ENCODE measurements at places on chromosomes 3 and 15.

DNA sequence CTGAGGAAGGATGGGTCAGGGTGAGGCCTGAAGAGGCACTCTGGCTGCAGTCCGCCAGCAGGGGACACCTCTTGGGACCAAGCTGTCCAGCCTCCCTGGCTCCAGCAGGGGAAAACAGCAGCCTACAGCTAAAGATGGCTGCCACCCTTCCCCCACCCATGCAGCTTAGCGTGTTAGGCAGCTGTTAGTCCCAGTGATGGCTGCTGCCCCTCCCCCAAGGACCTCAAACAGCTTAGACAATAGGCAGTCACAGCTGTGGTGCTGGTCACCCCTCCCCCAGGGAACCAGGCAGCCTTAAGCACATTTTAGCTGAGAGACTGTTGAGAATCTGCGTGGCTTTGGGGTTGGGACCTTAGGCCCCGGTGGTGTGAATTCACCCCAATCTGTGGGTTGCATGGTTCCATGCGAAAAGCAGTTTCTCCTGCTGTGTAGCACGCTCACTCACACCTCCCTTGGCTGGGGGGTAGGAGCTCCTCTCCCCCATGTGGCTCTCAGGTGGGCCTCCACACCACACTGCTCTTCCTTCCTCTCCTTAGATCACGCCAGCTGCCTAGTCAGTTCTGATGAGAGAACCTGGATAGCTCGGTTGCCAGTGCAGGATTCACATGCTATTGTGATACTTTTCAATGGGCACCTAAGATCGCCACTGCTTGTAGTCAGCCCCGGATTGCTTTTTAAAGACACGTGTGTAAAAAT is 140.5 kb upstream of the CADPS start:
- DNase-seq, result no peak

- no peak for DNase-seq
Observed at GRCh38 chr15:39181056-39181747, 399.7 kb upstream of the THBS1 start.

GRCh38 chr15:99578809-99579208 is 13.0 kb downstream of the MEF2A start:
- no peak for DNase-seq

GRCh38 chr15:98083203-98083910 is 122.9 kb downstream of the ARRDC4 start:
- no peak for DNase-seq

DNA sequence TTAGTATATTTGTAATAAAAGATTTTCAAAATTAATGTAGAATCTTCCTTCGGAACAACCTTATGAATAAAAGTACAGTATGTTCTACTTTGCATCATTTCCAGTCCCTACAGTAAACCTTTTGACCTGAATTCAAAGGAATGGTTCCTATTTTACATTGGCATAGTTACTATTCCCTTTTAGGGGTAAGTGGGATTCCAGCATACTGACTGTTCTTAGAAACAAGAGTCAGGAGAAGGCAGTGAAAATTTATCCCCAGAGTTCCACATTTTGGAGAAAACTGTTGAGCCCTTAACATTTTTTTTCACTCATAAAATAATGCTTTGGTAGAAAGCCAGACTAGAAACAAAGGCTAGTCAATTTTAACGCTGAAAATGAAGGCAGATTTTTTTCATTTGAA is 78.1 kb downstream of the P3H2 start:
- DNase-seq, result no peak

DNA sequence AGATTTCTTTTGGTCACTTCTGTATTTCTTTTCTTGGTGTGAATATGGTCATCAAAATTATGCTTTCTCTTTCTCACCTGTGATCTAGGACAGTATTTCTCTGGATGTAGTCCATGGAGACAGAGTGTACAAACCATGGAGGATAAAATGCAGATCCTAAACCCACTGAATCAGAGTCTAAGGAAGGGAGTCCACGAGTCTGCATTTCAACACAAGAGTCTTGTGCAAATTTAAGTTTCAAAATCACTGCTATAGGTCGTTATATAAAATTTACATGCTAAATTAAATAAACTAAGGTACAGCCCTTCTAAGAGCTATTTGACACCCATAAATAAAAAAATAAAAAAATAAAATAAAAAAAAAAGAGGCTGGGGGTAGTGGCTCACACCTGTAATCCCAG is 17.3 kb upstream of the UBE2E2 start:
- no peak for DNase-seq

DNA sequence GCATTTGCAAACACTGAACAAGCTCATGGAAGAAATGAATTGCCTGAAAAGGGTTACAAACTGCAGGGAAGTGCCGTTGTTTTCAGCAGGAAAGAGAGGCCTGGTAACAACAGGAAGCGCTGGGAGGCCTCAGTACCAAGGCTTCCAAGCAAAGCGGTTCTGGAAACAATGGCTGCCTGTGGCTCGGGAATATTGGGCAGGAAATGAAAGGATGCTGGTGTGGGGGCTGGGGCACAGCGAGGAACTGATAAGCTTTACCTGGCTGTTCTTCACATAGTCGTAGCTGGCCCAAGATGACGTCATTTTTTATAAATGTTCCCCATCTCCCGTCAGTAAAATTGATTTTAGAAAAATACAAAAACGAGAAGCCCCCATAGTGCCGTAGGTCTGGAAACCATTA is 55.9 kb downstream of the ARHGAP31 start:
- DNase-seq, result no peak

DNA sequence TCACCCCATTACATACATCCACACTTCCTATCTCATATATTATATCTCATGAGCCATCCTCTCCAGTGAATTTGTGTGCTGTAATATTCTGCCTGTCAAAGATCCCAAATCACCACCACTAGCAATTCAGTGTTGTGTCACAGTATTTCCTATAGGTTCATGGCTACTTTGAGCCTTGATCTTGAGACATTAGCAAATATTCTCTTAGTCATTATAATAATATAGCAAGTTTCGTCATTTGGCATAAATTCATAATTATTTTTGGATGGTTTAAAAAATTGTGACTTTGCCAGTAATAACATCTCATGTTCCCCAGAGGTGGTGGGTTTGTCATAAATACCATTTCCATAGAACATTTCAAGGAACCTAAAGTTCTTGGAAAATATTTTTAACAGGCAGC is 47.7 kb downstream of the CMSS1 start:
- DNase-seq, result peak; percentile 43

DNA sequence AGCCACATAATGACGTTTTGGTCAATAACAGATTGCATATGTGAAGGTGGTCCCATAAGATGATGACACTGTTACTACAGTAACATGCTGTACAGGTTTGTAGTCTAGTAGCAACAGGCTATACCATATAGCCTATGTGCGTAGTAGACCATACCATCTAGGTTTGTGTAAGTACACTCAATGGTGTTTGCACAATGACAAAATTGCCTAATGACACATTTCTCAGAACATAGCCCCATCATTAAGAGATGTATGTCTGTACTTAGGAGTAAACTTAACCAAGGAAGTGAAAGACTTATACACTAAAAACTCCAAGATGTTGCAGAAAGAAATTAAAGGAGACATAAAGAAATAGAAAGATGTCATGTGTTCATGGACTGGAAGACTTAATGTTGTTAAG is 66.2 kb downstream of the RPLP1 start:
- no peak for DNase-seq

GRCh38 chr3:126468028-126468891 is 7.4 kb downstream of the ZXDC start:
- no peak for DNase-seq

DNA sequence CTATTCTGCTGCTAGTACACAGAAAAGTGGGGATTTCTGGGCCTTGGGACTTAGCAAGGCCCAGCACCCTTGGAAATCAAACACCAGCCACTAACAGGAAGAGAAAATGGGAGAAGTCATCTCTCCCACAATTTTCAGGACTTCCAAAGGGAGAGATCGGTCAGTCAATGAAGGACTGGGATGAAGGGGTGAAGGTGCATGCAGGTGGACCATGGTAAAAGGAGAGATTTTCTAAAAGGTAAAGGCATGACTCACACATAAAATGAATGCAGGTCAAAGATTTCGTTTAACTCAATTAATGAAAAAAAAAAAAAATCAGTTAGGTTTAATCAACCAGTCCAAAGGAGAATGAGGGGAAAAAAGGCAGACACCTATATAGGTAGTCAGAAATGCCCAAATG is 176.4 kb upstream of the PROK2 start:
- DNase-seq, result no peak

DNA sequence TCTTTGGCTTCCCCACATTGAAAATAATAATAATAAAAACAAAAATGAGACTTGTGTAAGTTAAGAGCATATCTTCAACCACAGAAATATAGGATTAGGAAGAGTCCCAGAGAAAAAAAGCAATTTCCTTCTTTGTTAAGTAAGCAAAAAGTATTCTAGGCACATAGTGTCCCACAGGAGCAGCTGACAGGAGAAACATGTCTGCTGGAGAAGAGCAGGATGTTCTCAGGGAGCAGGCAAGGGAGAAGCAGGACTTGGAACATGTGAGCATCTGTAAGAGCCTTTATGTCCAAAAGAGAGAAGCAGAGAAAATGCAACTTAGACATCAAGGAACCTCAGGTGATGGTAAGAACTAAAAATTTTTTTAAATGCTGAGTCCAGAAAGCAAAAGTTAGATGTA is 39.0 kb downstream of the TTC23 start:
- DNase-seq, result no peak

GRCh38 chr15:75985971-75986370 is 26.3 kb downstream of the NRG4 start:
- DNase-seq, result no peak

GRCh38 chr3:136283627-136284026 is 33.5 kb downstream of the PCCB start:
- DNase-seq, result no peak

- DNase-seq, result no peak
Observed at GRCh38 chr3:103976931-103977339, 1389.8 kb upstream of the ALCAM start.

DNA sequence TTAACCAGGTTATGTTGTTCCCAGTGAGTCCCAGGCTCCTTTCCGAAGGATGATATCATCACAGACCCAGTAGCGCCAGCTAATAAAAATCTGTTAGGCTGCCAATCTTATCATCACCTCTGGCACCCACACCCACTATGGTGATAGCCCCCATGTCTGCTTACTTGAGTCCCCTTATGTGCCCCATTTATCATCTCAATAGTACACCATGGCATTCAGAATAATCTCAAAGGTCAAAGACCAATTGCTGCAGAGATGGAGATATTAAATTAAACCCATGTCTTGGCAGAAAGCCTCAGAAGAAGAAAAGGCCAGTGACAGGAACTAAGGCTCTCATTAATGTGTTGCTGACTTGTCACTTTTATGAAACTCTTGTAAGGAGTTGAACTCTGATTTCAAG is 32.8 kb downstream of the CPNE4 start:
- no peak for DNase-seq

- no peak for DNase-seq
Observed at GRCh38 chr15:55398243-55398642, 9.9 kb downstream of the CCPG1 start.

GRCh38 chr15:70098461-70099166 is 897 bp upstream of the TLE3 start:
- no peak for DNase-seq

DNA sequence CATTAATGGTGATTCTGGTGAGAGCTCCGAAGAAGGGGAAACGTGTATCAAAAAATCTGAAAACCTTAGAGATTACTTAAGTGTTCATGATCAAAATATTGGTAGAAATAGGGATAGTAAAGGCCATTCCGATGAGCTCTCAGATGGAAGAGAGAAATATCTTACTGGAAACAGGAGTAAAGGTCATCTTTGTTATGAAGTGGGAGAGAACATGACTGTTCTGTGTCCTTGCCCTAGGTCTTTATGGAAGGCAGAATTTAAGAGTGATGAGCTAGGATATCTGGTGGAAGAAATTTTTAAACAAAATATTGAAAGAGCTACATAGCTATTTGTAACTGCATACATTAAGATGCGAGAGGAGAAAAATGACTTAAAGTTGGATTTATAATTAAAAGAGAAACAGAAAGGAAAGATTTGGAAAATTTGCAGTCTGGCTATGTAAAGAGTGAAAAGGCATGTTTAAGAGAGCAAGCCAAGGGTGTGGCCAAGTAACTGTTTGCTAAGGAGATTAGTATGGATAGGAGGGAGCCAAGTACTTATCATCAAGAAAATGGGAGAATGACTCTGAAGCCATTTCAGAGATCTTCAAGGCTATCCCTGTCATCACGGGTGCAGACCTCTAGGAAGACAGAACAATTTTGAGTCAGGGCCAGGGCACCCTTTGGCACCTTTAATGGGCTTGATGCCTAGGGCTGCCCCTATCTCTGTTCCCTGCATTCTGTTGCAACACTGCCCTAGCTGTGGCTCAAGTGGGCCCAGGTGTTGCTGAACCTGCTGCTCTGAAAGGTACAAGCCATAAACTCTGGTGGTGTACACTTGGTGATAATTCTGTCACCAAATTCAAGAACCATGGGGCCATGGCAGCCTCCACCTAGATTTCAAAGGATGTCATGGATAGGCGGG is 27.3 kb downstream of the SLMAP start:
- DNase-seq, result no peak

- DNase-seq, result no peak
Observed at GRCh38 chr3:41662288-41662687, 299.6 kb downstream of the ULK4 start.

DNA sequence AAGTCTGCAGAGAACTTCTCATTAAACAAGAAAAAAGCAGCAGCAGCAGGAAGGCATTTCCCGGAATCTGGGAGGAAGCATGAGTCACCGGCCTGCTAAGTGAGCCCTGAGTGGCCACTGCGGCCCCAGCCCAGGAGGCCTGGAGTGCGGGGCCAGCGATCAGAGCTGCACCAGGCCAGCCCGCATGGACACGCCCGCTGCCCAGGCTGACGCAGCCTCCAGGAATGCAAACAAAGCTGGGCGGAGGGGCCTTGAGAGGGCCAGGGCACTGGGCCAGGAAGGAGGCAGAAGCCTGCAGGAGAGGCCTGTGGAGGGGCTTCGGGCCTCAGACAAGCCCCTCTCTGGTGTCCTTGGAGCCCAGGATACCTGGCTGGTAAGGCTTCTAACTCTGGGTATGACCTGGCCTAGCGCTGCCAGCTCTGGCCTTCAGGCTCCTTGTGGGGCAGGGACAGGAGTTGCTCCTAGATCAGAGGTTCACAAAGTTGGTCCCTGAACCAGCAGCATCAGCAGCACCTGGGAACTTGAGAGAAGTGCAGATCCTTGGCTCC is 101.2 kb downstream of the SMAD6 start:
- peak; percentile 91 for DNase-seq

DNA sequence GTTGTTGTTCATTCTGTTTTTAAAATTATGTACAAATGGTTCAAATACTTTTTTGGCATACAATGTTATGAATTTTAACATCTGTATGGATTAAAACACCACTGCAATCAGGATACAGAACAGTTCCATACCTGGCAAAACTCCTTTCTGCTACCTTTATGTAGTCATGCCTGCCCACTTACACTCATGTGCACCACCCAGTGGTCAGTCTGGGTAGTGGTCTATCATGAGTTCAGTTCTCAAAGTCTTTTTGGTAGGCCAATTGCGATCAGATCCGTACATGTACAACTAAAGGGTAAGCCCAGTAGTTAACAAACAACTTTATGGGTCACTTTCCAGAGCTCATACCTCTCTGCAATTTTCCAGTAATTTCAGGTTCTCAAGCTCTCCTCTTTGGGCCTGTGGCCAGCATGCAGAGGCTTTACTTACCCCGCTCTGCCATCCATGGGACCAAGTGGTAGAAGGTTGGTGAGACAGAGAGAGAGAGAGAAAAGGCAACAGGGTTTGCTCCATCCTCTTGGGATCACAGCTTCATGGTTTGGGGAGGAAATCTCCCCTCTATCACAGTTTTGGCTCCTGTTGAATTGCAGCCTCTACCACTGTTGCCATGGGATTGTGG is 63.9 kb upstream of the FAM98B start:
- DNase-seq, result no peak

GRCh38 chr3:62046326-62046725 is 327.0 kb downstream of the FEZF2 start:
- peak; percentile 18 for DNase-seq
